ENCODE measurements at places on chromosomes 5 and 9. TPM values are rescaled to one million over a fixed set of nuclear protein-coding genes. Genes with fewer than 3 reads are reported as not detected.
A peak's percentile ranks its signal among the peaks of the same experiment; 100 is the strongest.

- DNase-seq, result no peak
Measured at GRCh38 chr9:96258967-96259366, 43.0 kb downstream of the HSD17B3 start.

- no peak for DNase-seq
Measured at GRCh38 chr9:137467896-137468295, 8.8 kb upstream of the NSMF start.

- peak; percentile 94 for DNase-seq
Measured at GRCh38 chr5:95961617-95962474, at the start of gene ELL2. Gene ELL2 (minus strand): TSS chr5:95961851. CDS start chr5:95961721, 130 bp downstream.

CKMT2 gene
- total RNA-seq, result not detected

DNA sequence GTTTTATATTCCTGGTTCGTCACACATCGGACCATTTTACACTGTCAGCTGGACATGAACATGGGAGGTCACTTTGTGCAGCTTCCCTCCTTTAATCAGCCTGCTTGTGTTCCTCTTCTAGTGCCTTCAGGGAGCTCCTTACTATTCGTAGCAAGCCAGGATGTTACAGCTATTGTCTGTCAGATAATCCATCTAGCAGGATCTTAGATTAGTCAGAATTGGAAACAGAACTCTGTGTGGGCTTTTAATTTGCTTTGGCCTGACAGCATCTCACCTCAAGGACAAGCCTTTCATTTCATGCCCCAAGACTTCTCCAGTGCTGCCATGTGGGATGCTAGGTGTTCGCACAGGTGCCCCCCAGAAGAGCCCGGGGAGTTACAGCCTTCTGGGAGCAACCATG, 30.2 kb upstream of the EPB41L4B start:
- DNase-seq, result no peak

PTGS1 gene
- total RNA-seq, result not detected

GRCh38 chr5:56919942-56920662, 10.7 kb downstream of the SETD9 start:
- no peak for DNase-seq

DNA sequence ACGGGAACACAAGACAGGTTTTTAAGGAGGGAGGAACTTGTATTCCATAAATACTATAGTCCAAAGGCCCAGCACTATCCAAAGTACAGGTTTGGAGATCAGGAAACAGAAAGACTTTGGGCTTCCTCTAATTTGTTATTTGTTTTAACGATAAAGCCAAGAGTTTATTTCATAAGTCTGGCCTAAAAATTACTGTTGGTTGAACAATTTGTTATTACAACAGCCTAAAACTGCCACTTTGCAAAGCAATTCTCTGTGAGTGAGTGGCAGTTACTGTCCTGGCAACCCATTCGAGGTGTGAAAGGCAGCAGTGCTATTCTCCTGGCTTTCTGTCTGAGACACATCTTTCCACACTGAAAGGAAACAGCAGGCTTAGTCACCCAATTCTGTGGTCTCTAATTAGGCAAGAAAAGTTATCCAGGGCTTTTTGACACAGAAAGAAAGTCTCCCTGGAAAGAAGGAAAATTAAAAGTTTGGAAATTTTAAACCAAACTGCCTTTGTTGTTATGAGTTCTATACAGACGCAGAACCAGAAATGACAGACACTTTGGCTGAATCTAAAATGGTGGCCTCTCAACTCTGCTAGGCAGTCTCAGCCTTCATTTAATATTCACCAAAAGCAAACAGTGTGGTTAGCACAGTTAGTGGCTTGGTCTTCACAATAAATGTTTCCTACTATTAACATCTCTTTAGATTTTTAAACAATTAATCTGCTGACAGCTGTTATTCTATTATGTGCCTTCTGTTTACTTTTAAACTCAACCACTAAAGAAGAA, 33.9 kb downstream of the PSMB7 start:
- no peak for DNase-seq

PLPP1 gene
- 7.6 TPM for total RNA-seq

ELOVL7 gene
- total RNA-seq, result 37.3 TPM

- DNase-seq, result no peak
Measured at GRCh38 chr9:136046554-136046920, 48.6 kb downstream of the NACC2 start.

- DNase-seq, result no peak
Measured at GRCh38 chr5:76546497-76547102, 76.6 kb downstream of the F2RL2 start.

IRX1 gene
- not detected for total RNA-seq

NAIF1 gene
- 6.6 TPM for total RNA-seq

STPG3 gene
- total RNA-seq, result not detected

OLFM1 gene
- 5.9 TPM for total RNA-seq

- no peak for DNase-seq
Measured at GRCh38 chr9:86043999-86044398, 55.4 kb downstream of the GOLM1 start.

DNA sequence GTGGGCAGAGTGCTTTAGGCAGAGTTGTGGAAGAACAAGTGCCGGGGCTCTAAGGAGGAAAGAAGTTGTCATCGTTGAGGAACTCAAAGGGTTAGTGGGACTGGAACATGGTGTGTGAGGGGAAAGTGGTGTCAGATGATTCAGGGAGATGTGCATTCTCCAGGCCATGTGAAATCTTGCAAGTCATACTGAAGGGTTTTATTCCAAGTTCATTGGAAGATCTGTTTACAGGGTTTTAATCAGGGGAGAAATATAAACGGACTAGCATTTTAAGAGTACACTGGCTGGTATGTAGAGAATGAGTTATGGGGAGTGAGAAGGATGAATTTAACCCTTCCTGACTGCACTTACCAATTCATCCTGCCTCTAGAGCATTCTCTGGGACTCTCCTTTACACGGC, 49.3 kb downstream of the NR2F1 start:
- no peak for DNase-seq

- DNase-seq, result no peak
Measured at GRCh38 chr5:151174612-151175101, 17.1 kb upstream of the ANXA6 start.

SNCB gene
- 1.7 TPM for total RNA-seq

RASGRF2 gene
- not detected for total RNA-seq

DNA sequence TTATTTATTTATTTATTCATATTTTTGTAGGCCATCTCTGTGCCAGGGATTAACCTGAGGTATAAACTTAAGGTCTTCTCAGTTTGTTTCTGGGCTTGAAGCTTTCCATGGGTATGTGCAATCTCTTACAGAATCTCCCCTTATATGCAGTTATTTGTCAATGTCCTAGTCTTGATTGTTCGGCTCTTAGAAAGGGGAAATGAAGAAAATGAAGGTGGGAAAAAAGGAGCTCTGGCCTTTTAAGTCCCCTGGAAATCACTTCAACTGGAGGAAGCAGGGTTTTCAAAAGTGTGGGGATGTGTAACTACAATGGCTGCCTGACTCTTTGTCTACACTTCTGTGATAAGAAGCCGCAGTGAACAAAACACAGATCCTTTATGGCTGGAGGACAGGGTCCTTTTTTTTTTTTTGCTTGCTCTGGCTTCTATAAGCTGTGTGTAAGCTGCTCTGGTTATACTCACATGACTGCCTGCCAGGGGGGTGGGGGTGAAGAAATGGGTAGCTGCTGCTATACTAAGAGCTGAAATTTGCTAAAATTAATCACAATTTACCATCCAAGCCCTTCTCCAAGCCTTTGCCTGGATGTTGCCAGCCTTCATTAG, 33.7 kb downstream of the CENPP start:
- no peak for DNase-seq

- no peak for DNase-seq
Measured at GRCh38 chr5:160162910-160163309, 43.7 kb upstream of the PWWP2A start.

DNA sequence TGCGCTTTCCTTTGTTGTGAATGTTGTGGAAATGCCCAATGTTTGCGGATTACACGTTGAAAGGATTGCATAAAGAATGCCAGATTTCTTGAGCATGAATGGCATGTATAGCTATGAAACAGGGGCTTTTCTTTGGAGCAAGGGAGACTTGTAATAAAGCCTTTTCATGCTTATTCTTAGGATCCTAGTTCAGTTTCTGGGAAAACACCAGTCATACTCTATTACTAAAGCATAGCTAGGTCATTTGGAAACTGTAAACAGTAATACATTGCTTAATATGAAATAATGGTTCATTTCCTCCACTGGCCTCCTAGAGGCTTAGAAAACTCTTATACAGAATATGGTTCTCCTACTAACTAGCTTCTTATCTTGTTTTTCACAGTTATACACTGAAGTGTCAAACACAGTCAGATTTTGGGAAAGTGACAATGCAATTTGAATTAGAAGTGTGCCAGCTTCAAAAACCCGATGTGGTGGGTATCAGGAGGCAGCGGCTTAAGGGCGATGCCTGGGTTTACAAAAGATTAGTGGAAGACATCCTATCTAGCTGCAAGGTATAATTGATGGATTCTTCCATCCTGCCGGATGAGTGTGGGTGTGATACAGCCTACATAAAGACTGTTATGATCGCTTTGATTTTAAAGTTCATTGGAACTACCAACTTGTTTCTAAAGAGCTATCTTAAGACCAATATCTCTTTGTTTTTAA, 104.2 kb downstream of the MELK start:
- DNase-seq, result no peak

TEX53 gene
- total RNA-seq, result not detected

DNA sequence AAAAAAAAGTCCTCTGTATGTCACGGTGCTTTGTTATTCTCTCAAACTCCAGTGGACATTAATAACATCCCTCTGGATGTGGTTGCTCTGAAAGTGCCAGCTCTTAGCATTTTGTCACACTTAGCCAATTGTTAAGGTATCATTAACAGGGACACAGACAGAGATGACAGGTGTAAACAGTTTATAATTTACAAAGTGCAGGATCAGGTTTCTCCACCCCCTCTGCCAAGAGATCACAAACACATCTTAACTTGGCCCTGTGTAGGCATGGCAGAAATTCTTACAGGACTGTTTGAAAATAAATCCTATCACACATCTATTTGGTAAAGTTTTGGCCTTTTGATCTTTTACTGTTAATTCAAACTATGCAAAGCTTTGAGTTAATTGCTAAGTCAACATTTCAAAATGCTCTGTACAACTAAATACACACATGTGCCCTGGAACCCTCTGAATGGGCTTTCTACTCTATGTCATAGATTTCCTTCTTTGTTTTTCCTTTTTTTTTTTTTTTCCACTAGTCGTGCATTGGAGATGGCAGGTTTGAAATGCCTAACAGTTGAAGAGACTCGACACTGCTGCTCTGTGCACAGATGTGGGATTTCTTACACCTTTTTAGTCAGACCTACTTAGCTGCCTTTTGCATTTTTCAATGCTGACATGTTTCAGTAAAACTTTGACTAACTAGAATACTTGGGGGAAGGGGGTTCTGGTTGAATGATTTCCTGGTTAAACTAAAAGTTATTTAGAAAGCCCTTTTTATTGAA, 41.7 kb downstream of the SEMA6A start:
- DNase-seq, result no peak

GRCh38 chr9:96029722-96030530, 154.4 kb downstream of the ERCC6L2 start:
- DNase-seq, result no peak

GRCh38 chr9:99004717-99005460, 61.2 kb downstream of the COL15A1 start:
- DNase-seq, result no peak

- no peak for DNase-seq
Measured at GRCh38 chr9:16867576-16868311, 2.7 kb downstream of the BNC2 start.

- DNase-seq, result no peak
Measured at GRCh38 chr5:85931220-85931619, 686.5 kb upstream of the COX7C start.

DNA sequence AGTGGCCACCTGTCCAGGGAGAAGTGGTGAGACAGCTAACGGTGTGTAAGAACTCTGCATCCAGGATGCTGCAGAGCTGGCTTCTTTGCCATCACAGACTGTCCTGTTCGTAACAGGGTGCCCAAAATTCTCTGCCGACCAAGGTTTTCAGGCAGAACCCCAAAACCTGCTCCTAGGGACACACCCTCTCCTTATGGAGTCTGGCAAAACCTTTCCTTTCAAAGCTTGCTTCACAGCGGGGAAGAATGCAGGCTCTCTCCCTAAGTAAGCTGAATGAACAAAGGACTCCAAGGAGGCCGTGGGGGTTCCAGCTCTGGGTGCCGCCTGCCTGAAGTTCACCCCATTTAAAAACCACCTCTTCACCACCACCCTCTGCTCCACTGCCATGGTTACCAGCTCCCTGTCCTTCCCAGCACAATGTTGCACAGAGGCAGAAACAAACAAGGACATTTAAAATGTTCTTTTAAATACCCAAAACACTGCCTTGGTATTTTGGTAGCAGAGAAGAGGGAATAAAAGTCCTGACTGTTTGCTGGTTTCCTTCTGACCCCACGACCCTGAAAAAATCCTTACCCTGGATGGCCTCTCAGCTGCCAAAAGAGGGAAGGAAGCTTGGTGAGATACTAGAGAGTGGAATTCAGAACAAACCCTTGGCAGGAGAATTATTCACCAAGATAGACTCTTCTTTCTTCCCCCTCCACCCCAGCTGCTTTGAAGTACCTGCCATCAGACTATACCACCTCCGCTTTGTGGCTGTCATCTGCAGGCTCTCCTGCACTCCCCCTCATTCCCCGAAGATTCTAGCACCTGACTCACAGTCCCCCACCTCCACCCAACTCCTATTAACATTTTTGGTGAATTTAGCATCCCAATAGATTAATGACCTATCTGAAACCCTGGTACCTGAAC, 7.1 kb upstream of the KLF9 start:
- peak; percentile 96 for DNase-seq

DNA sequence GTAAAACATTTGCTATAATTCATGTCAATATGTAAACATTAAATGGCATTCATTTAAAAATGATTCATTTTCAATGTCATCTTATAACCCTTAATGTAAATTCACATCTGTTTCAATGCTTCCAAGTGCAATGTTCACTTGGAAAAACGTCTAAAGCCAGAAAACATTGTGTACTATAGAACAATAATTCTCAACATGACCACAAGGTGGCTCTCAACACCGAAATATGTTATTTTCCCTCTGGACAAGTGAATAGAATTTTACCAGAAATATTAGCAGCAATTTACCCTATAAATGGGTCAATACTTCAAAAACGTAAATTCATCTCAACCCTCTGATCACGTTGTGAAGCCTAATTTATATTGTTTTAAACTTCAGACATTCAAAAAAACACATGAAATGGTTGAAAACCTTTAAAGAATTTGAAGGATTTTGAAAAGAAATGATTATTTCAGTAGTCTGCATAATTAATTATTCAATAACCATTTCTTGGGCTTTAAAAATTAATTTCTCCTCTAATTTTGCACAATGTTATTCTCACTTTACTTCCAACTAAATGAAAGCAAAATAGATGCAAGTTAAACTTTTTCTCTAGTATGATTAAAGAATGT, 11.0 kb downstream of the CDH10 start:
- peak; percentile 79 for DNase-seq

CAMK2A gene
- total RNA-seq, result 0.31 TPM

GRCh38 chr9:2817999-2818803, 25.7 kb downstream of the PUM3 start:
- DNase-seq, result no peak

FBLL1 gene
- total RNA-seq, result not detected

All from G401 (cell line).